ENCODE measurements at places on chromosomes 5 and 9. TPM values are rescaled to one million over a fixed set of nuclear protein-coding genes. Genes with fewer than 3 reads are reported as not detected.

Gene RNF180
- 7.8 TPM for total RNA-seq

Gene C9orf153
- total RNA-seq, result not detected

Gene THBS4
- 0.31 TPM for total RNA-seq

Gene FYB1
- 0.46 TPM for total RNA-seq

Gene IL5
- not detected for total RNA-seq

Gene OR4F3
- not detected for total RNA-seq

Gene C9
- total RNA-seq, result 0.05 TPM

Gene EPB41L4B
- total RNA-seq, result 27.8 TPM

Gene NR6A1
- 7.6 TPM for total RNA-seq

Gene CCDC192
- total RNA-seq, result not detected

Gene SPINK6
- total RNA-seq, result not detected

DNA sequence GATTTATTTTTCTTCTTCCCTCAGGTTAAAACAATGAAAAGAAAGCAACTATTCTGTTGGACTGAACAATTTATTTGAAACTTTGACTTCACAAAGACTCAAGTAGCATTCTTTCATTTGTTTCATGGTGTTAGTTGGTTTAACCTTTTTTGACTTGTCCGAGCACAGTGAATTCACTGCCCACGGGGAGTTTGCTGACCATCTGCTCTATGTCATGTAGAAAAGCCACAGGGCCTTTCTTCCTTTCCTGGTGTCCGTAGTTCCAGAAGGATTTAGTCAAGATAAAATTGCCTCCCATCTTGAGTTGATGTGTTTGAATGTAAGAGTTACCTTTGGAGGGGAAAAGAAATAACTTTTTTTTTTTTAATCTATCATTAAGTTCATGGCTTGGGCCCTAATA is 55.1 kb upstream of the ZNF608 start:
- H3K36me3 ChIP-seq, result no peaks in the 10 kb centered on the region
- peak overlapping the region; percentile 32 for H3K27ac ChIP-seq
- DNase-seq, result no peak

GRCh38 chr9:89753472-89754055 is 148.8 kb downstream of the GADD45G start:
- H3K27ac ChIP-seq, result no peak overlapping the region
- no peaks in the 10 kb centered on the region for H3K36me3 ChIP-seq
- no peaks in the 10 kb centered on the region for H3K27me3 ChIP-seq
- H3K4me3 ChIP-seq, result no peak overlapping the region
- no peak for DNase-seq
- no peaks in the 10 kb centered on the region for H3K4me1 ChIP-seq

DNA sequence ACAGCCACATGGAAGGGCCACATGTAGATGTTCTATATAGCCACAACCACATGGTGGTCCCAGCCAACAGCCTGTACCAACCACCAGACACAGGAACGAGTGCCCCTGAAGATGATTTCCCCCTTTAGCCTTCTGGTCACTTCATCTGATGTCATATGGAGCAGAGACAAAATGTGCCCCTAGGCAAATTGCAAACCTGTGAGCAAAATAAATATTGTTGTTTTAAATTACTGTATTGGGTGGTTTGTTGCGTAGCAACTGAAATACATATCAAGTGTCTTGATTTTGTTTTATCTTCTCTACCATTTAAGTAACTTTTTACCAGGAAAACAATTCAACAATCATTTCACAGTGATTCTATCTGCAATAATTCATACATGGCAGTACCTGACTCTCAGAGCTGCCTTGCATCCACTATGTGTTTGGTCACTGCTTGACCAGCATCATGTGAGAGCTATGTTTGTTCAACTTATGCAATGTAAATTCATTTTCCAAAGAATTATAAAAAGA is 142.5 kb upstream of the VLDLR start:
- H3K27ac ChIP-seq, result no peak overlapping the region
- no peaks in the 10 kb centered on the region for H3K4me1 ChIP-seq
- H3K27me3 ChIP-seq, result no peaks in the 10 kb centered on the region
- H3K4me3 ChIP-seq, result no peak overlapping the region
- DNase-seq, result no peak

GRCh38 chr9:27247756-27248155 is 49.2 kb downstream of the EQTN start:
- H3K36me3 ChIP-seq, result no peaks in the 10 kb centered on the region
- no peak overlapping the region for H3K27ac ChIP-seq
- H3K27me3 ChIP-seq, result no peaks in the 10 kb centered on the region

GRCh38 chr5:173231381-173231766 is 3.6 kb downstream of the NKX2-5 start:
- DNase-seq, result no peak
- H3K4me1 ChIP-seq, result no peaks in the 10 kb centered on the region
- no peaks in the 10 kb centered on the region for H3K27me3 ChIP-seq
- H3K36me3 ChIP-seq, result no peaks in the 10 kb centered on the region
- no peak overlapping the region for H3K27ac ChIP-seq

DNA sequence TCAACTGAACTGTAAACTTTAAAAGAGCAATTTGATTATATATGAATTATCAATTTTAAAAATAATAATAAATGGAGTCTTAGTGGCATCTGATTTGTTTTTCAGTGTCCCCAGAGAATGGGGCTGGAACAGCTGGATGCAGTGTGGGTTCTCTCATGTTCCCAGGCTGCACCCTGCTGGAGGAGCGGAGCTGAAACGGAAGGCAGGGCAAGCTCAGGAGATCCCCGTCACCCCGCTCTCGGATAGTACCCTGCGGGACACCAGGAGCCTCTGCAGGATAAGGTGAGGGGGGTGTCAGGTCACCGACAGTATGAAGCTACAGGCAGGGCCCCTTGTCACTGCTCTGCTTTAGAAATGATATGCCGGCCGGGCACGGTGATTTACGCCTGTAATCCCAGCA is 57.3 kb downstream of the S1PR3 start:
- H3K27ac ChIP-seq, result no peak overlapping the region
- DNase-seq, result no peak
- no peaks in the 10 kb centered on the region for H3K4me1 ChIP-seq
- no peak overlapping the region for H3K4me3 ChIP-seq
- no peaks in the 10 kb centered on the region for H3K36me3 ChIP-seq
- H3K27me3 ChIP-seq, result no peaks in the 10 kb centered on the region

DNA sequence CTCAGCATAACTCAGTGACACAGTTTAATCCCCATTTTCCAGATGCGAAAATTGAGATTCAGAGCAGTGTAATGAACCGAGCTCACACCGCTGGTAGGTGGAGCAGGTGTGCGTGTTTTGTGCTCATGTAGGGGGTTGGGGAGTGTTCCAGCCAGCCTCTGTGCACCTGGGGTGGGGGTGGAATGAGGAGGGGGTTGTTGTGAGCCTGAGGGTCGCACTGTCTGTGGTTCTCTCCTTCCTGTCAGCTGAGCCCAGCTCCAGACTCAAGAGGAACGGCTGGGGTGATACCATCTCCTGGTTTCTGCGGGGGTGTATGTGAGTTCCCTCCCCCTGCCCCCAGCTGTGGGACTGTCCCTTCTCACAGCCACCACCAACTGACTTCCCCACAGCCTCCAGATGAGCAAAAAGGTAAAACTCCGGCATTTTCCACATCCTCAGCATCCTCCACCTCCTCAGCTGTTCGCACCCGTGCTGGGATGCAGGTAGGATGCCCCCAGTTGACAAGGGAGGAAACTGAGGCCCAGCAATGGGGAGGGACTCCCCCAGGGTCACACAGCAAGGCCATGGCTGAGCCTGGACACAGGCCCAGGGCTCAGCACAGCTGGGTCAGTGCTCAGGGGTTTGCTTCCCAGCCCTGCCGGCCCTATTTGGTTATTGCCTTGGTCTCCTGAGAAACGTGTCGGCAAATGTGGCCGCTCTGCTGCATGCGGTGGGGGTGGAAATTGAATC is 2.1 kb downstream of the SH2D3C start:
- no peaks in the 10 kb centered on the region for H3K4me1 ChIP-seq
- H3K27me3 ChIP-seq, result no peaks in the 10 kb centered on the region
- H3K4me3 ChIP-seq, result no peak overlapping the region
- no peak for DNase-seq
- H3K36me3 ChIP-seq, result no peaks in the 10 kb centered on the region

GRCh38 chr9:118360036-118360435 is 655.8 kb downstream of the TLR4 start:
- no peaks in the 10 kb centered on the region for H3K4me1 ChIP-seq
- no peak for DNase-seq

DNA sequence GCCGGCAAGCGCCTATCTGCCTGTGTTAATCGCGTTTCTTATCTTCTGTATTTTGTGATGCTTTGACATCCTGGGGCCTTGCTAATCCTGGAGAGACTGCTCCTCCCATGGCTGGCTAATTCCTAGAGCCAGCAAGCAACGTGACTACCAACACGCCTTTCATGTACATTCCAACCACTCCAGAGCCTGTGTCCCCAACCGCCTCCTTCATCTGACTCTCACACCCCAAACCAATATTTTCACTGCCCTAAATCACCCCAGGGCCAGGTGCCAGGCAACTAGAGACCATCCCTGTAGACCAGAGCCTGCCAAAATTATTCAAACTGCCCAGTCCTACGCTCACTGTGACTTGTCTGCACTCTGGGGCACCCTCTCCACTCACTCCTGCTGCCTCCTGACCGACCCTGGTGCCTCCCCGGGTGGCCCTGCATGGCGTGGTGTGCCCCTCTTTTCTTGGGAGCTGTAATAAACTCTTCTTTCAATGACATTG is 50.5 kb upstream of the COL5A1 start:
- H3K27me3 ChIP-seq, result no peaks in the 10 kb centered on the region
- H3K4me3 ChIP-seq, result no peak overlapping the region
- no peak for DNase-seq
- H3K4me1 ChIP-seq, result no peaks in the 10 kb centered on the region
- no peaks in the 10 kb centered on the region for H3K36me3 ChIP-seq
- H3K27ac ChIP-seq, result no peak overlapping the region

DNA sequence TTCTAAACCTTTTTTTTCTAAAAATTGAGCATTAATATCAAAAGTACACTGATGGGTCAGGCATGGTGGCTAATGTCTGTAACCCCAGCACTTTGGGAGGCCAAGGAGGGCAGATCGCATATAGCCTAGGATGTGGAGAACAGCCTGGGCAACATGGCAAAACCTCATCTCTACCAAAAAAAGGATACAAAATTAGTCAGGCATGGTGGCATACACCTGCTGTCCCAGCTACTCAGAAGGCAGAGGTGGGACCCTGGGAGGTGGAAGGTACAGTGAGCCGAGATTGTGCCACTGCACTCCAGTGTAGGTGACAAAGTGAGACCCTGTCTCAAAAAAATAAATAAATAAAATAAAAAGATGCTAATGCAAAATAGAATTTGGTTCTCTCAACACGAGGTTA is 49.4 kb downstream of the RAPGEF1 start:
- H3K27me3 ChIP-seq, result no peaks in the 10 kb centered on the region
- DNase-seq, result no peak
- H3K4me1 ChIP-seq, result 0 out of 2 replicates have a peak, but pooled peaks cover 4% of the 10 kb centered on the region
- H3K4me3 ChIP-seq, result no peak overlapping the region
- no peak overlapping the region for H3K27ac ChIP-seq
- no peaks in the 10 kb centered on the region for H3K36me3 ChIP-seq

- H3K4me1 ChIP-seq, result no peaks in the 10 kb centered on the region
- H3K27me3 ChIP-seq, result no peaks in the 10 kb centered on the region
- DNase-seq, result no peak
Measured at GRCh38 chr5:24094081-24094679, 550.6 kb downstream of the CDH10 start.

DNA sequence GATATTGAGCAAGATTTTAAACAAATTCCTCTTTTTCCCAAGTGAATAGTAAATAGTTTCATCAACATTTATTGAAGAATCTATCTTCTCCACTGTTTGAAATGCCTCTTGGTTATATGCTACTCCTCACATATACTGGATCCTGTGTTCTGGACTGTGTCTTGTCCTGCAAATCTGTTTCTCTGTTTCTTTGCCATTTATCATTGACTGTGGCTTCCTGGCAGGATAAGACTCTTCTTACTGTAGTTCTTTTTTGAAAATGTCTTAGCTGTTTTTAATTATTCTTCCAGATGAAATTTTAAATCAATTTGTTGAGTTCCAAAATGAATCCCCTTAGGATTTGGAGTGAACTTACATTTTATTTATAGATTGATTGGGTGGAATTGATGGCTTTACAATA is 27.8 kb downstream of the RALGPS1 start:
- no peaks in the 10 kb centered on the region for H3K27me3 ChIP-seq
- no peaks in the 10 kb centered on the region for H3K4me1 ChIP-seq
- H3K27ac ChIP-seq, result no peak overlapping the region
- no peak for DNase-seq
- no peak overlapping the region for H3K4me3 ChIP-seq

DNA sequence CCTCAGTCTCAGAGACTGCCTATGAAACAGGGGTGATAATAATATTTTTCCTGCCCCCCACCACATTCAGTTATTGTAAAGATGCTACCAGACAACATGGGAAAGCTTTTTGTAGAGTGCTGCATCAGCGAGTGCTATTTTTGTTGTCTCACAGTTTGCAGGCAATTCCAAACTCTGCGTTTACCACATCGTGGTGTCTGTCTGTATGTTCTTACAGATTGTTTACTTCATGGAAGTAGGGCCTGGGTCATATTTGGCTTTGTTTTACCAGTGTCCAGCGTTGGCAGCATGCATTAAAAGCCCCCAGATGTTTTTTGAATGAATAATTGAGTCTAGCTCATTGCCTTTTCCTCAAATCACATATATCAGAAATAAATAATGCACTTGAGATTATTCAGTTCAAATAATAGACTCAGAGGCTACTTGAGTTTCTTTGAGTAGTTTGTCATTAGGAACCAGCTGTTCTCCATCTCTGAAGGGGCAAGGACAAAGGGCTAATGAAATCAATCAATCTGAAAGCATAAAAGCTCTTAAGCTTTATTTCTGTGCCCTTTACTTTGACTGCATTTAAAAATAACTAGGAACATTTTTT is 243.7 kb downstream of the CWC27 start:
- H3K36me3 ChIP-seq, result no peaks in the 10 kb centered on the region
- no peaks in the 10 kb centered on the region for H3K27me3 ChIP-seq
- no peaks in the 10 kb centered on the region for H3K4me1 ChIP-seq

- H3K4me3 ChIP-seq, result no peak overlapping the region
- no peaks in the 10 kb centered on the region for H3K4me1 ChIP-seq
- no peak overlapping the region for H3K27ac ChIP-seq
- H3K36me3 ChIP-seq, result no peaks in the 10 kb centered on the region
Measured at GRCh38 chr5:13957032-13957645, 12.7 kb upstream of the DNAH5 start.

DNA sequence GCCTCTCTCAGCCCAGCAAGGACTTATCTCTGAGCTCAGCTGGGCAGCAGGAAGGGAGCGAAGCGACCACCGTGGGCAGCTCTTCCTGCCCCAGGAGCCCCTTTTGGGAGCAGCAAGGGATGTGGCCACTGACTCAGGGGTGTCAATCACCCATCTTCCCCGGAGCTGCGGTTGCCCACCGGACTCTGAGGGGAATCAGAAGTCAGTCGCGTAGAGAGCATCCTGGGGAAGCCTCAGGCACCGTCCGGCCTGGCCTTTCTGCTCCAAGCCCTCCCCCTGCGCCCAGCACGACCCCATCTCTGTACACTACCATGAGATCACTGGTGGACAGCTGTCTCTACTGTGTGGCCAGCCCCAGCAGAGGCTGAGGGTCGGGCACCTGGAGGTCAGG is 24.6 kb downstream of the GFI1B start:
- no peaks in the 10 kb centered on the region for H3K4me1 ChIP-seq
- H3K36me3 ChIP-seq, result no peaks in the 10 kb centered on the region
- no peak for DNase-seq
- no peaks in the 10 kb centered on the region for H3K27me3 ChIP-seq
- H3K4me3 ChIP-seq, result no peak overlapping the region

Measured in Panc1 (cell line).